ENCODE measurements at places on chromosomes 3 and 15. TPM values are rescaled to one million over a fixed set of nuclear protein-coding genes. Genes with fewer than 3 reads are reported as not detected.

DNA sequence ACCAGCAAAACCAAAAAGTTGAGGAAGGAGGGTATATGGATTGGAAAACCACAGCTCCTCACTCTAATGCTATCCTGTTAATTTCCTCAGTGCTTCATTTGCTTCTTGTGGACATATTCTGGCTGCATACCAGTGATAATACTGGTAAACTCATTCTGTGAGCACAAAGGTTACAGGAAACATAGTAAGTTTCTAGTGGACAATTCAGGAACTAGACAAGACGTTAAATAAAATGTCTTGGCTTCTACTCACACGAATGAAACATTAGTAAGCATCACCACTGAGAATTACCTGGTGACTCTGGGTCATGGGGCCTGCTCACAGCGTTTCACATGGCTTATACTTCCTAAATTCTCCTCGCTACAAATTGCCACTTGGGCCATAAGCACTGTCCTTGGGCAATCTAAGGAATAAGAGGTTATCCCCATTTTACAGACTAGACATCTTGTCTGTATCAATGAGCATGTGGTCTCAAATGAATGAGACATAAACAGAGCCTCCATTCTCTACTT, 20.1 kb upstream of the PPIB start:
- DNase-seq, result no peak

DNA sequence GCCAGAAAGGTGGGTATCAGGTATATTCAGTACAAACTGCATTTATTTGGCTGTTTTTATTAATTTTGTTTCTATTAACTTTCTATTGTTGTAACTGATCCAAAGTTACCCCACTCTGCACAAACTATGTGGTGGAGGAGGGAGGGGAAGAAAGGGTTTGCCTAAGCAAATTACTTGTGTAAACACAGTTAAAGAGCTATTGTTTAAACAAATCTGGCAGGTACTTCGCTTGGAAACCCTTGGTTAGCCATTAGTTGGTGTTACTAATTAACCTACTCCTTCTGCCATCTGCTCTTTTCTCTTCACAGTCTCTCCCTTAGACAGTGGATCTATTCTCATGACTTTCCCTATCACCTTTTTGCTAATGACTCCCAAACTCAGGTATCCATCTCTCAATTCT, 328.4 kb upstream of the NECTIN3 start:
- DNase-seq, result no peak

DNA sequence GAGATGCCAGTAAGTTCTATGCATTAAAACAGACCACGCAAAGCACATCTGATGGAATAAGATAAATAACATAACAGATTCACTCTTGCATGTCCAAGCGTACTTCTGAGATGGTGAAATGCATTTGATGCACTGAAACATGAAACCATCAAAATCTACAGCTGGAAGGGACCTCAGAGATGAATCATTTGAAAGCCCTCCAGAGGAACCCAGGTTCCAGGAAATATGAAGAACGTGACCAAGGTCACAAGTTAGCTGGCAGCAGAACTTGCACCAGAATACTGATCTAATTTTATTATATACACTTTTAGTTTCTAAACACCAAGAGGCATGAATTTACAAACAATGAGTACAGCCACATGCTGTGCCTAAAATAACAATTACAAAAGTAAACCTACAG, 957.1 kb downstream of the FHIT start:
- no peak for DNase-seq

DNA sequence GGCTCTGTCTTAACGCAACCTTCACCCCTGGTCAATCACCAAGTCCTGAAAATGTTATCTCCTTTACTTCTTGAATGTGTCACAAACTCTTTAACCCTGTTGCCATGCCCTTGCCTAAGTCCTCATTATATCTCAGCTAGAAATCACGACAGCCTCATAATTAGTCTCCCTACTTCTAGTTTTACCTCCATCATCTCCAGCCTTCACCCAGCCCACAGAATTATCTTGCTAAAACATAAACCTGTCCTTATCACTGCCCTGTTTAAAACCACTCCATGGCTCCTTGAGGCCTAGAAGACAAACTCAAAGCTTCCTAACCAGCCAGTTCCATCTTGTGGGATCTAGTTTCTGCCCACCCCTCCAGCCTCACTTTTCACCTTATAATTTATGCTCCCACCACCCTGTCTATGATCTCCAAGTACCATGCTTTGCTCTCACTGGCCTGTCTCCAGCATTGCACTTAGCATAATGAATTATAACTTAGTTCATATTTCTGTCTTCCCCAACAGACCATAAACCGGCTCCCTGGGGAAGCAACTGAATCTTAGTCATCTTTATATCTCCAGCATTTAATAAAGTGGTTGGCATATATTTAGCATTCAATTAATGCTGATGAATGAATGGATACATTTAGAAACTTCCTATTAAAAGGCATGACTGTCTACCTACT, 39.2 kb downstream of the GPR176 start:
- no peak for DNase-seq

- no peak for DNase-seq
These were observed 6.0 kb downstream of the KLF15 start for GRCh38 chr3:126351086-126351770.

The TMCO5A gene
- polyA plus RNA-seq, result not detected

The UBE2E2 gene
- polyA plus RNA-seq, result 34.1 TPM

All from forelimb muscle (tissue), 1 donor.